ENCODE measurements at places on chromosomes 6 and 20.

DNA sequence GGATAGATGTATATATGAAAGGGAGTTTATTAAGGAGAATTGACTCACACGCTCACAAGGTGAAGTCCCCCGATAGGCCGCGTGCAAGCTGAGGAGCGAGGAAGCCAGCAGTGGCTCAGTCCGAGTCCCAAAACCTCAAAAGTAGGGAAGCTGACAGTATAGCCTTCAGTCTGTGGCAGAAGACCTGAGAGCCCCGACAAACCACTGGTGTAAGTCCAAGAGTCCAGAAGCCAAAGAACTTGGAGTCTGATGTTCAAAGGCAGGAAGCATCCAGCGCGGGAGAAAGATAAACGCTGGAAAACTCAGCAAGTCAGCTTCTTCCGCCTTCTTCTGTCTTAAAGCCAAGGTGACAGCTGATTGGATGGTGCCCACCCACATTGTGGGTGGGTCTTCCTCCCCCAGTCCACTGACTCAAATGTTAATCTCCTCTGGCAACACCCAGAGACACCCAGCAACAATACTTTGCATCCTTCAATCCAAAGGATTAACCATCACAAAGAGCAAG, 102.6 kb upstream of the GJE1 start:
- no peak for DNase-seq

DNA sequence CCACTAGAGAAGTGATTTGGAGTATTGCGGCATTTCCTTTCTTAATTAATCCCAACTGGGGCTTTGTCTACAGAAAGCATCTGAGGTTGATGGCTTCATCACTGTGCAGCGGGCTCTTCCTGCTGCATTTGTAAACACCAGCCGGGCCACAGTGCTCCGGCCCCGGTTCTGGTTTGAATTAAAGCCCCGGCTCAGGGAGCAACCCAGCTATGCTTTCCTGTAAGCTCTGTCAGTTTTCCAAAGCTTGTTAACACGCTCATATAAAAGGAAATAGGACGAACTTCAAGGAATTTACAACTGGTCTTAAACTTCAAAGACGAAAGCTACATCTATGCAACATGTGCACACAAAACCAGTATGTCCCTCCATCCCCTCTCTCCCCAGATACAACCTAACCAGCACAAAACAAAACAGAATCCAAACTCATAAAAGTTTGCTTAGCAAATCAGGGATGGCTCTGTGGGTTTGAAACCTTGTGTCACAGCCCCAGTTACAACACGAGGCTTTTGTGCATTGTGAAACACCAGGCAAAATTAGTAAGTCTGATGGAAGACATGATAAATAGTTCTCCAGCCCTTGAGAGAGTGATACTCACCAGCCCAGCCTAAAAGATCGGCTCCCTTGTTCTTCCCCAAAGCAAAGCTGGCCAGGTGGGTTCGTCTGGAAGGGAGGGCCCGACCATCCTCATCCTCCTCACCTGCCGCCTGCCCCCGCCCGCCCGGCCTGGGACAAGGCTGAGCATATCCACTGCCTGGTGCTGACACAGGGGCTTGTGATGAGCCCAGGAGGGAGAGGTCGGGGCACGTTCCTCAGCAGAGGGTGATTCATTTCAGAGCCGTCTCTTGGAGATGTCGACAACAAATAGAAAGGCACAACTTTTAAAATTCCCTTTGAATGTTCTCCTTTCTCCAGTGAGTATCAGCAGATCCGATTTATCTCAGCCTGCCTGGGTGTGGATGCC, 197.9 kb downstream of the TFAP2C start:
- peak; percentile 38 for DNase-seq

GRCh38 chr20:8148501-8148900, 16.4 kb downstream of the PLCB1 start:
- peak; percentile 36 for DNase-seq

DNA sequence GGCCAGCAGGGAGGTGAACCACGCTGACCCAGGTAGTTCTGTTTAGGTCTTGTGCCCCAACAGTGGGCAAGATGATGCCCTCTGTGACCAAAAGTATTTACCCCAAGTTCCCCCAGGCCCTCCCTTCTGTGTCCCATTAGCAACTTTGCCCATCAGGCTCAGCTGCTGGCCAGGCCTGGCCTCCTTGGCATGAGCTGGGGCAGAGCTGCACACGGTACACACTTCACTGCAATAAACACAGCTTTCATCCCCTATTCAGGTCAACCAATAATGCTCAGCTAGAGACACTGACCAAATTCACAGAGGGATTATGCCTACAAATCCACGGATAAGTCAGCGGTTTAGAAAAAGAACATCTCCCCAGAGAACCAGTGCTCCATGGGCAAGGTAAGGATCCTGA, 103.7 kb downstream of the SLC23A2 start:
- DNase-seq = no peak

DNA sequence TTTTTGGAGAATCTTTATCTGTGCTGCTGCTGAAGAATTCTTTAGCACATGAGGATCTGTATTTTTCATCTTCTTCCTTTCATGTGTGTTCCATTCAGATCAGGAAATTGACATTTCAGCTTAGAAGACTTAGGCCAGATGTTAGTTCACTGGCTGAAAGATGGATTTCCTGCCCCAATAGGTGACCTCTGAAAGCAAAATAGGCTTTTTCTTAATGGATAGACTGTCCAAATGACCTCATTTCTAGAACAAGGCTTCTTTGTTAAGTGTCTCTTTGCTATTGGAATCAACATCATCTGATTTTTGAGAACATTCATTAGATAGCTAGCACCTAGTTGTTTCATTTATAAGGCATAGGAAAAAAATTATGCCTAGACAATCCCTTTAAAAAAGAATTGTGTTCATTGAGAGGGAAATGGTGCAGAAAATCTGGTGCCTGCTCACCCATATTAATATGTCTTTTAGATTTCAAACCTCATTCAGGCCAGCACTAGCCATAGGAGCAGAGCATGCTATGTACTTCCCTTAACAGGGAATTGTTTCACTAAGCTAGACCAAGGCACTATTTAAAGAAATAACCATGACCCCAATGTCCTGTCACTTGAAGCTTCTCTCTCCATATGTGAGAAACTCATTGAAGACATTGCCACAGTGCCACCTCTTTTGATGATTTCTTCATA, 13.6 kb upstream of the SASH1 start:
- no peak for DNase-seq

Data from PC-3 (cell line).